Tibial nerve (tissue), 4 donors: ENCODE measurements at places on chromosomes 6 and 20. TPM values are rescaled to one million over a fixed set of nuclear protein-coding genes. Genes with fewer than 3 reads are reported as not detected.

GMPR gene
- 21.8 TPM for total RNA-seq

SLC17A4 gene
- total RNA-seq, result not detected

DNA sequence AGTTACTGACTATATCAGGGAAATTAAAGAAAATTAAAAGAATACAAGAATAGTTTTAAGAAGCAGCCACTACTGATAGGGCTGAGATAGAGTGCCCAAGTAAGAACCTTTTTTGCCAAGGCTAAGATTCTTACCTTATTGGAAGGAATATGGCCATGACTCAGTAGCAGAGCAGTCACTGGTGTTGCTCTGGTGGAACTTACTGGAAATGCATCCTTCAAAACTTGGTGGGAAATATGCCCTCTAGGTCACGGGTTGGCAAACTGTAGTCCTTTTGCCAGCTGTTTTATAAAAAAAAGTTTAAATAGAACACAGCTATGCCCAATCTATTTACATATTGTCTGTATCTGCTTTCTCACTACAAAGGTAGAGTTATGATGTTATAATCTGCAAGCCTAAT is 6.0 kb downstream of the HSF2 start:
- H3K27me3 ChIP-seq, result no peaks in the 10 kb centered on the region
- H3K36me3 ChIP-seq, result no peaks in the 10 kb centered on the region
- H3K4me3 ChIP-seq, result no peak overlapping the region
- peaks cover 35% of the 10 kb centered on the region for H3K4me1 ChIP-seq
- DNase-seq, result no peak
- no peak overlapping the region for H3K27ac ChIP-seq

DNA sequence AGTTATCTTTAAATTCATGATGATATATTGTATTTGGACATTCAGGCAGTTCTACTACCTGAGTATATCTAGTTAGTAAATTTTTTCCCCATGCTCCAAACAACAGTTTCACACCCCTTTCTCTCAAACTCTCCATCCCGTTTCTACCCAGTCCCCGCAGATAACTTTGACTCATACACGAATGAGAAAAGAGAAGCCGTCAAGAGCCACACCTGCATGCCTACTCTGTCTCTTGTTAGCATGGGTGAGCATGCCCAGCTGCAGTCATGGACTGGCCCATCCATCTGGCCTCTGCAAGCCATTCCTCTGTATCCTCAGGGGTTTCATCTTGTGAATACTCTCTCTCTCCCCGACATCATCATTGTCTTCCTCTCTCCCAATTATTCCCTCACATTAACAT is 41.5 kb downstream of the MYB start:
- H3K4me3 ChIP-seq, result no peak overlapping the region
- no peak for DNase-seq
- no peaks in the 10 kb centered on the region for H3K36me3 ChIP-seq
- no peaks in the 10 kb centered on the region for H3K27me3 ChIP-seq

GRCh38 chr6:26576929-26577719 is 19.6 kb upstream of the ABT1 start:
- H3K27ac ChIP-seq, result no peak overlapping the region
- H3K36me3 ChIP-seq, result no peaks in the 10 kb centered on the region
- H3K4me3 ChIP-seq, result no peak overlapping the region
- no peaks in the 10 kb centered on the region for H3K27me3 ChIP-seq

DNA sequence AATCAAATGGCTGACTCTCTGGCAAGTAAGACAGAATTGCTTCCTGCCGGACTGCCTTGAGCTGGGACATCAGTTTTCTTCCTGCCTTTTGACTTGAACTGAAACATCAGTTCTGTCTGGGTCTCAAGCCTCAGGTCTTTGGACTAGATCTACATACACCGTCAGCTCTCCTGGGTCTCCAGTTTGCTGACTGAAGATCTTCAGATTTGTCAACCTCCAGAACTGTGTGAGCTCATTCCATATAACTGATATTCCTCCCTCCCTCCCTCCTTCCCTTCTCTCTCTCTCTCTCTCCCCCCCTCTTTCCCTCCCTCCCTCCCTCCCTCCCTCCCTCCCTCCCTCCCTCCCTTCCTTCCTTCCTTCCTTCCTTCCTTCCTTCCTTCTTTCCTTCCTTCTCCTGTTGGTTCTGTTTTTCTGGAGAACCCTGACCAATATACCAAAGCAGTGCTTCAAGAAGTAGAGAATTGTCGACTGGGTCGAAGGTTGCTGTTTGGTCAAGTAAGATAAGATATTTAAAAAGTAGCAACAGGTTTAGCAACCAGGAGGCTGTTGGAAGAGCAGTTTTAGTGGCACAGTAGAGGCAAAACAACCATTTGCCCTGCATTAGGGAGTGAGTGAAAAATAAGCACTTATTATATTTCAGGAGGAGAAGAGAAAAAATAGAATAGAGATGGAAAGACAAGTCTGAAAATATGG is 33.1 kb upstream of the CMTR1 start:
- no peaks in the 10 kb centered on the region for H3K4me1 ChIP-seq
- H3K36me3 ChIP-seq, result no peaks in the 10 kb centered on the region
- H3K4me3 ChIP-seq, result no peak overlapping the region
- DNase-seq, result no peak

GRCh38 chr6:143513410-143513809 is 1.9 kb upstream of the FUCA2 start:
- H3K36me3 ChIP-seq, result no peaks in the 10 kb centered on the region
- H3K27me3 ChIP-seq, result no peaks in the 10 kb centered on the region
- peaks cover 18% of the 10 kb centered on the region for H3K4me1 ChIP-seq
- no peak overlapping the region for H3K4me3 ChIP-seq
- no peak for DNase-seq

- H3K36me3 ChIP-seq, result no peaks in the 10 kb centered on the region
- no peaks in the 10 kb centered on the region for H3K4me1 ChIP-seq
- H3K27ac ChIP-seq, result no peak overlapping the region
- H3K27me3 ChIP-seq, result peaks cover 30% of the 10 kb centered on the region
- DNase-seq, result no peak
Observed at GRCh38 chr6:16216501-16217155, 21.8 kb upstream of the GMPR start.

GRCh38 chr6:1747003-1747402 is 137.3 kb downstream of the FOXC1 start:
- H3K36me3 ChIP-seq, result no peaks in the 10 kb centered on the region
- no peaks in the 10 kb centered on the region for H3K4me1 ChIP-seq
- no peak overlapping the region for H3K27ac ChIP-seq
- no peak for DNase-seq
- H3K27me3 ChIP-seq, result no peaks in the 10 kb centered on the region

GRCh38 chr6:166004876-166005275 is 162.8 kb downstream of the TBXT start:
- peaks cover 44% of the 10 kb centered on the region for H3K4me1 ChIP-seq
- H3K27ac ChIP-seq, result peak overlapping the region; percentile 92
- H3K4me3 ChIP-seq, result no peak overlapping the region
- H3K36me3 ChIP-seq, result no peaks in the 10 kb centered on the region

DNA sequence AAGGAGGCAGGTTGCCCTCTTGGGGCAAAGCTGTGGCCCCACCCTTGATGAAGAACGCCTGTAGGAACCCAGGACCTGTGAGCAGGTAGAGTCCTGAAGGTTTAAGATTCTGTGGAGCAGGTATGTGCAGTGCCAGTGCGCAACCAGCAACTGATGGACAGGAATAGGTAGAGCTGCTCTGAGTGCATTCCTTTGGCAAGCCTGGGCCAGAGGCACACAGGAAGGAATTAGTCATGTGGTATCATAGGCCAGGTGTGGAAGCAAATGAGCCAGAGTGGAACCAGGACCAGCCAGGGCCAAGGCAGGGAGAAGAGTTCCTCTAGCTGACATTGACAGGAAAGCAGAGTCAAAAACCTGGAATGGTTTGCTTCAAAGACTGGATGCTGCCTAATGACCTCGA is 1.4 kb upstream of the KHDC1 start:
- H3K27me3 ChIP-seq, result no peaks in the 10 kb centered on the region

DNA sequence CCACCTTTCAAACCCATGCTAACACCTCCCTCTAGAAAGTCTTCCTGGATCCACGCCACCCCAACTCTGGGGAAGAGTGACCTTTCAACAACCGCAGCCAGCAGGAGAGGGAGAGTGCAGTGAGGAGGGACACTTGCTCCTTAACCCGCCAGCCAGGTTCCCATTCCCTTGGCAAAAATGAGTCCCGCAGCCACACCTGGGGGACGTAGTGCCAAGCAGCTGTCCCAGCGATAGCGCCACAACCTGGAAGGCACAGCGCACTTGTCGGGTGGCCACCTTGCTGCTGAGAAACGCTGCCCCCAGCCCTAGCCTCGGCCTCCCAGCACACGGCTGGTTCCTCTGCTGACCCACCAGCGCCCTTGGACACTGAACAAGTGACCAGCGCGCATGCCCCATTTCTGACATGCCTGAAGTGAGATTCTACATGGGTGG is 119.3 kb downstream of the JPH2 start:
- H3K27me3 ChIP-seq, result no peaks in the 10 kb centered on the region
- no peak overlapping the region for H3K27ac ChIP-seq
- no peak overlapping the region for H3K4me3 ChIP-seq
- no peak for DNase-seq

- H3K4me3 ChIP-seq, result no peak overlapping the region
- peaks cover 11% of the 10 kb centered on the region for H3K4me1 ChIP-seq
- no peaks in the 10 kb centered on the region for H3K36me3 ChIP-seq
- H3K27me3 ChIP-seq, result no peaks in the 10 kb centered on the region
Observed at GRCh38 chr20:50646483-50646996, 44.8 kb downstream of the RIPOR3 start.

DNA sequence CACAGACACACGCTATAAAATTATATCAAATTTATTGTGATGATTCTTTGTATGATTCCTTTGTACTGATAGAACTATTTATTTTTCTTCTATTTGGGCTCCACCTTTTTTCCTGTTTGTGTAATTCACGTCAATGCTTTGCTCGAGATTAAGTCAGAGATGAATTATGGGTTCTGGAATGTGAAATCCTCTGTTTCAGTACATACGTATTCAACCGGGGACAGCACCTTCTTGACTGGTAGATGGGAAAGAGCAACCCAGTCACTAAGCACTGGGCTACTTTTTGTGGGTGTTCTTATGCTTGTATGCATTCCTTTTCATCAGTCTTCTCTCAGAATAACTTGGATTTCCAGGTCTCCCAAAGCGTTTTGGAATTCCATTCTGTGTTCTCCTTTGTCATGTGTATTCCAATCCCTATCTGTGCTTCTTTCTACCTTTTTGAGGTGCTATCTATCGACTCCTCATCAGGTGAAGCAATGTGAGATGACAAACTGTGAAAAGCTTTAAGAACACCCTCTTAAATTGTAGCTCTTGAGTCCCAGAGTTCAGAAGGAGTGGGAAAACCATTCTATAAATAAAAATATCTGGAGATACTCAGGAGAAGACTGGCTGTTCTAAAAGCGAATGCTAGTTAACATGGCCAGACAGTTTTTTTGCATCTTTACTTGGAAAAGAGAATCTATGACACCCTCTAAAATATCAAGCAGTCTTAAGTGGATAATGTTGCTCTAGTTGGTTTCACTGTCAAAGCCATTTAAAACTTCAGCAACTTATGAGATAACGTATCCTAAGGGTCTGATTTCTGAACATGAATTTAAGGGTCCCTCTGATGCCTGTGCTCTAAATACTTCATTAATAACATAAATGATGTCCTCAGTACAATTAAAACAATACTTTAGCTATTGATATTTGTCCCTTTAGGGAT is 197.7 kb upstream of the PREP start:
- no peak overlapping the region for H3K4me3 ChIP-seq
- H3K4me1 ChIP-seq, result peaks cover 19% of the 10 kb centered on the region
- H3K36me3 ChIP-seq, result no peaks in the 10 kb centered on the region
- DNase-seq, result no peak
